Adipocyte (in vitro differentiated cells): ENCODE measurements at places on chromosomes 7 and 10.

DNA sequence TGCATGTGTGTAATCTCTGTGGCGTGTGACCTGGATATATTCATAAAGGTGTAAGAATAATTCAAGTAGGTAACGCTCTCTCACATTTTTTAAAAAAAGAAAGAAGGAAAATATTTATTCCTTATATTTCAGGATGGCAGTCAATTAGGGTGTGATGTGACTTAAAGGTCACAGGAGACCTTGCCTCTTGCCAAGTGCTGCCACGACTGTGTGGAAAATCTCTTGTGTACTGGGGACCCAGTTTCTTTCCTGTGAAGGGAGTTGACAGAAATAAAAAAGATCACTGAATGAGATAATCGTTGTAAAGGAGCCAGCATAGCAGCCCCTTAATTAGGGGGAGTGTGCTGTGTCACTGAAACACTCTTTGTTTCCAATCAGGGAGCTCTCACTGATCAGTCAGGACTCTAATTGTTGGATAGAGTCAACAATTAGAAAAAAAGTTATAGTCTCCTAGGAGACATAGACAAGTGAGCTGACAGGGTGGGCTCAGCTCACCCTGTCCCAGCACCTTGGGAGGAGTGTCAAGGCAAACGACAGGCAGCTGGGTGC, 31.1 kb downstream of the PTPRE start:
- no peak for DNase-seq

- DNase-seq = no peak
Measured at GRCh38 chr10:1735562-1735961, 1.8 kb downstream of the ADARB2 start.

GRCh38 chr10:92470026-92470425, 103.9 kb downstream of the IDE start:
- no peak for DNase-seq

GRCh38 chr7:75961218-75961617, 33.2 kb downstream of the TMEM120A start:
- DNase-seq = no peak

DNA sequence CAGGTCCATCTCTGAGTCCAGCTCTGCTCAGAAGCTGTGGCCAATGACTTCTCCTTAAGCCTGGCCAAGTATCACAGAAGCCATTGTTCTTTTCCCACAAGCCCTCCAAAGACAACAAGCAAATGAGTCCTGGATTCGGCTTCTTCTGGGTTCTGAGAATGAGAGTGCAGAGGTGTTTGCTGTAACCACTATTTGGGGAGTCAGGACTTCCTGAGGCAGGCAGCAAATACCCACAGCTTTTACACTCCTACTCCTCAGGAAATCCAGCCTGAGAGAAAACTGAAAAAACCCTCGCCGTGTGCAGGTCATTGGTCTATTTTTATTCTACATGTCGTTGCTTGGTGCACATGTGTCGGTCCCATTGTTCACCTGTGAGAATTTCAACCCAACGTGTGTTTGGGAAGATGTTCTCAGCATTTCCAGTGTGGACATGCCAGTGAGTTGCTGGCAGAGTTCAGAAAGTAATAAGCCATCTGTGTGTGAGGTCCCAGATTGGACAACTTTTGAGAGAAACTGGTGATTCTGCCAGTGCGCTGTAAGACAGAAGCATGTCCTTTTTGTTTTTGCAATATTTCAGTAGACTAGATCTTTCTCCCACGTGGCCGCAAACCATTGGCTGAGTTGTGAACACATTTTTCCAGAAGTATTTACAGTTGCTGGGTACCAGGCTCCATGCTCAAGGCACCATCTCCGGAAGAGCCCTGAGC, 121.6 kb upstream of the LYZL2 start:
- no peak for DNase-seq

- no peak for DNase-seq
Measured at GRCh38 chr7:12066004-12066403, 145.1 kb upstream of the TMEM106B start.
